HTR-8/SVneo (cell line): ENCODE measurements at places on chromosomes 5 and 9.

- peak; percentile 54 for DNase-seq
Measured at GRCh38 chr9:87725900-87726709, at the start of gene CTSL. Gene CTSL, plus strand, starts transcription at chr9:87726119. Its CDS starts 1,485 bp downstream, at chr9:87727604.

DNA sequence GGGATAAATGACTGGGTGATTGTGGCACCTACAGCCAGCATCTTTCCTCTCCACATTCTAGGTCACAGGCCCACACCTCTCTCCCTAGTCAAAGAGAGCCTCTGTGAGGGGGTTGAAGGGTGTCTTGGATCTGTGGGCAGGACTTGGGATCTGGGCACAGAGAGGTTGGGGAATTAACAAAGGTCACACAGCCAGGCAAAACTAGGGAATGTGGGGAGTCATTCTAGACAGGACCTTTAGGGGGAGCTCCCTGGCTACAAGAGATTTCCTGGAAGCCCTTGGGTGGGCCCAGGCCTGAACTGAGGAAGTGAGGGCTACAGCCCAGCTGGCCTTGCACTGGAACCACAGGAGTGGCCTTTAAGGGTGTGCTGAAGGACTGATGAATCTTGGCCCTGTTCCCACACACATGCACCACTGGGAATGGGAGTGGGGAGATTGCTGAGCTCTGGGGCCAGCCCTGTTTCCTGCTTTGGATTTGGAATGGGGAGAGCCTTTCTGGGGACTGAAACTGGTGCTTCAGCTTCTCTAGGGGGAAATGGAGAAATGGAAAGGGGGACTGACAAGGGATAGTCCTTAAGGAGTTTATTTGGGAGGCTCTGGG, 12.4 kb upstream of the CXXC5 start:
- DNase-seq, result peak; percentile 78

DNA sequence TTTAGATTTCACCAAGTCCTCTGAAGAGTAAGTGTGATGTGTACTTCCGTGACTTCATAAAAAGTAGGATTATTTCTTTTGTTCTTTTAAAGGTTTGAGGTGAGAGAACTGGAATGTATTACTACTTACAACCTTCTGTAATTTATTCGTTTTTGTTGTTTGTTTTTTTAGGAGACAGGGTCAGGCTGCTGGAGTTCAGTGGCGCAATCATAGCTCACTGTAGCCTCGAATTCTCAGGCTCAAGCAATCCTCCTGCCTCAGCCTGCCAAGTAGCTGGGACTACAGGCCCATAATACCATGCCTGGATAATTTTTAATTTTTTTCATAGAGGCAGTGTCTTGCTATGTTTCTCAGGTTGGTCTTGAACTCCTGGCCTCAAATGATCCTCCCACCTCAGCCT, 68.3 kb upstream of the RETREG1 start:
- no peak for DNase-seq

DNA sequence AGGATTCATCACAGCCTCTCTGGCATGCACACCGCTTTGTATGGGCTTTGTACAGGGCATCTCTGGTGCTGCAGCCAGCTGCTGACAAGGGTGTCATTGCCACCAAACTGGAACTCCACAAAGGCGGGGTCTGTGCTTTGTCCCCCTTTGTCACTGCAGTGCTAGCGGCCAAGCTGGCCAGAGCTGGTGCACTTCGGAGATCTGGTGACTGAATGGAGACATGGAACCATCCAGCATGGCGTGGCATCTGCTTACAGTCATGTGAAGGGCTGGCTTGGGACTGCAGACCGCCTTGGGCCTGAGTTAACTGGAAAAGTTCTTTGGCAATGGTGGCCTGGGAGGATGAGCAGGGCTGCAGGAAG, 18.7 kb upstream of the COL5A1 start:
- no peak for DNase-seq

DNA sequence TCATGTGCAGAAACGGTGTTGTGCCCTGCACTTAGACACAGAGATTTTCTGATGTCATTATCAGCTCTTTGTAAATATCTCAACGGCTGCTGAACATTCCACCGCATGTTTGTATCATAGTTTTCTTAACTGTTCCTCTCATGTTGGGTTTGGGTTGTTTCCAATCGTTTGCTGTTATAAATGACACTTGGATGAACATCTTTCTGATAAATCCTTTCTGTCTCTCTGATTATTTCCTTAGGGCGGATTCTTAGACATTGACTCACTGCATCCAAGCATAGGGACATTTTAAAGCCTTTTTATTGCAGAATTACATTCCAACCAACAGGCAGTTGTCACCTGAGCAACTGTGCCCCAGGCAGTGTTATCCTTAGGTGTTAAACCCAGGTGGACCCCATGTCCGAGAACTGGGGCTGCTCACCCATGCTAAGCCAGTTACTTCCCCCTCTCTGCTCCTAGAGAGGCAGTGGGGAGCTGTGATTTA, 28.5 kb downstream of the COL5A1 start:
- DNase-seq, result peak; percentile 60

- peak; percentile 24 for DNase-seq
Measured at GRCh38 chr9:27125030-27125429, 16.0 kb downstream of the TEK start.

DNA sequence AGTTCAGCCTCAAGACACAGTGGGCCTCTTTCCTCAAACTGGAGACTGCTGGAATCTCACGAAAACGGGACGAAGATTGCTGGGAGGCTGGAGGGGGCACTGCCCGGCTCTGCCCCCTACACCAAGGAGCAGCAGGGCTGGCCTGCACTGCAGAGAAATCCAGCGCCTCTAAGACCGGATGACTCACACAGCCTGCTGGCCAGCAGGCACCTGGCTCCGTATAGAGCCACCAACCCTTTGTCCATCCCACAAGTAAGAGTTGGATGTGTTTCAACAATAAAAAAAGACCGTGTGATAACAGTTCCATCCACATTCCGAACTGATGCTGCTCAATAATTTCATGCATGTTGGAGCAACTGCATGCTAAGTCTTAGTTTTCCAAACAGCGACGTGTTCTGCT, 11.5 kb downstream of the CCDC127 start:
- no peak for DNase-seq

DNA sequence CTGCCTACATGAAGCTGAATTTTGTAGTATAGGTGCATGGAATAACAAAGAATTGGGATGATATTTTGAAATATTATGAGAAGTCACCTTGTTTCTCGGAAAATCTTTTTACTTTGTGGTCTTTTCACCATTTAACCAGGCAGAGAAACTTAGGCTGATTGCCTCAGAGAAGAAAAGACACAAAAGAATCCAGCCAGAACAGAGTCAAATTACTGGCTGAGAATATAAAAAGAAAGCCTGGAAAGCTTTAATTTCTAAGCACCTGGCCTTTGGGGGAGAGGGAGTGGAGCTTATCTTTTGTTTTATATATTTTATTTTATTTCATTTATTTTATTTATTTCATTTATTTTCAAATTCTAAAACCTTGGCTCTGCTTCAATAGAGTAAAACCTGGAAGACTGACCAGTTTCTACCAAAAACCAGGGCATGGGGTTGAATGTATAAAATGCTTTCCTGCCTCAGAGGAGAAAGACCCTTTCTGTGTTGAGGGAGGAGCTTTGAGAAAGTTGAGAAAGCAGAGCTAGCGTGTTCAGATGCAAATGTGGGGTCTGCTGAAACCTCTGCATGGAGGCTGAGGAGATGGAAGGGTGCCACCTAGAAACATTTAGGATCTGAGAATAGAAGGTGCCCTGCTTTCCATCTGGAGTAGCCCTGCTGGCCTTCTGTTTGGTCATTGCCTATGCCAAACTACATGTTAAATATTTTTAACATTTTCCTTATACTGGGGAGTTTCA, 81.6 kb downstream of the NREP start:
- DNase-seq, result no peak

GRCh38 chr5:59174248-59174844, 591.5 kb downstream of the RAB3C start:
- DNase-seq, result peak; percentile 52

GRCh38 chr5:105767267-105767666, 1903.5 kb downstream of the EFNA5 start:
- no peak for DNase-seq

DNA sequence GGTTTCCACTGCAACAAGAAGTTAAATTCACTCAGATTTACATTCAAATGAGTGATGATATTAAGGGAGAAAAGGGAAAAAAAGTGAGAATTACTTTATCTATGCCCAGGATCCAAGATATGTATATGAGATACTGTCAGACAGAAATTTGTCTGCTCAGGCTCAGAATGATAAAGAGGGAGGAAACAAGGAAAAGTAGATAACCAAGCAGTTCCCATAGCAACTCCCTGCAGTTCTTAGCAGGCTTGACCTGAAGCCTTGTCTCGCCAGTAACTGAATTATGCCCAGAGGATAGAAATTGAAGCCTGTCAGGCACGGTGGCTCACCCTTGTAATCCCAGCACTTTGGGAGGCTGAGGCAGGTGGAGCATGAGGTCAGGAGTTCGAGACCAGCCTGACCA, 304.4 kb downstream of the TLE1 start:
- no peak for DNase-seq

DNA sequence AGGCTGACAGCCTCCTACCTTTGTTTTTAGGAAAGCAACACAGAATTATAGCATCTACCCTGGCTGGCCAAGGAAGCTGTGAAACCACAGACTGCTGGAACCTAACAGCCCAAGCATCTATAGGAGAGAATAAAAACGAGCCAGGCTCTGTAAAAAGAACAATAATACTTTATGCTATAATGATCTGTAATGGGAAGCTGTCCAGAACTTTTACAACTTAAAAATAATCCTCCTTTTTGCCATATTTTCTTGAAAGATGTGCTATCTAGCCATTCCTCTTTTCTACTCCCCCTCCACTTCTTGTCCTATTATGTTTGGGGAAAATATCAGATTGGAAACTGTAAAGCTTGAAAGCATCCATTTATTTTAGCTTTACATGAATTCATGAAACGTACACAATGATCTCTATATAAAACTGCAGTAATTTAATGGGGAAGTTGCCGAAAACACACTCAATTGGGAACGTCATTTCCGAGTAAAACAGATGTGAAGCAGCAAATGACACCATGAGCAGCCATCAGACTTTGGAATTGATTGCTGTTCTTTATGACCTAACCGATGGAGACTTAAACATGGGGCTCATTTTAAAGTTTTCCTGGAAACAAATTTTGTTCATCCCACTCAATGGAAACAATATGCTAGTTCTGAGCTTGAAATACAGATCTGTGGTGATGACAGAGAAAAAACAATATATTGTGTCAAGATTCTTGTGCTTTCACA, 450.3 kb upstream of the CLINT1 start:
- DNase-seq, result no peak

- no peak for DNase-seq
Measured at GRCh38 chr9:133701981-133702797, 36.0 kb downstream of the SARDH start.

GRCh38 chr5:168346417-168346816, 55.0 kb downstream of the WWC1 start:
- no peak for DNase-seq

DNA sequence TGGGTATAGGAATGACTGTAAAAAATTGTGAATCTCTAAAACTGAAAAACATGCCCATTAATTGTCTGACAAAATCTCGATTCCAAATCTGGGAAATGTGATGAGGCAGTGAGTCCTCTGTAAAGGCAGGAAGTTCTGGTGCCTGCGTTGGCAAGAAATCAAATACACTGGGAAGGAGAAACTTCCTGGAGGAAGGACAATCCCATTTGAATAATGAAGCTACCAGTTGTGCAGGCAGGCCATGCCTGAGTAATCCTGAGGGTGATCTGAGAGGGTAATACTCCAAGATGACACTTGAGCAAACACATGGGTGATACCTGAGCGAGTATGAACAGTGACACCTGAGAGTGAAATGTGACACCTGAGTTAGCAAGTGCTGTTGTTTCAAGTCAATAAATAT, 49.7 kb downstream of the KIF24 start:
- no peak for DNase-seq

- no peak for DNase-seq
Measured at GRCh38 chr5:171137768-171138525, 171.1 kb upstream of the TLX3 start.

DNA sequence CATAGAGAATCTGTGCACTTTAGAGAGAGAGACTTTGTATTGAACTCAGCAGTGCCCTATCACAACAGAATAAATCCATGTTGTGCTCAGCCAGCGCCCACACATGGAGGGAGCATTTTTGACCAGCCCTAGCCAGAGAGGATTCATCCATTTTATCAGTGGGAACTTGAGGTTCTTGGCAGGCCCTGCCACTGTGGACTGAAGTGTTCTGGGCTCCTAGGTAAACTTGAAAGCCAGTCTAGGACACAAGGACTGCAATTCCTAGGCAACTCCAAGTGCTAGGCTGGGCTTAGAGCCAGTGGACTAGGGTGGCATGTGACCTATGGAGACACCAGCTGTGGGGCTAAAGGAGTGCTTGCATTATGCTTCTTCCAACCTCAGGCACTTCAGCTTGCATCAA, 523.5 kb downstream of the CDH12 start:
- no peak for DNase-seq

- no peak for DNase-seq
Measured at GRCh38 chr5:119017994-119018393, 29.6 kb upstream of the DTWD2 start.

DNA sequence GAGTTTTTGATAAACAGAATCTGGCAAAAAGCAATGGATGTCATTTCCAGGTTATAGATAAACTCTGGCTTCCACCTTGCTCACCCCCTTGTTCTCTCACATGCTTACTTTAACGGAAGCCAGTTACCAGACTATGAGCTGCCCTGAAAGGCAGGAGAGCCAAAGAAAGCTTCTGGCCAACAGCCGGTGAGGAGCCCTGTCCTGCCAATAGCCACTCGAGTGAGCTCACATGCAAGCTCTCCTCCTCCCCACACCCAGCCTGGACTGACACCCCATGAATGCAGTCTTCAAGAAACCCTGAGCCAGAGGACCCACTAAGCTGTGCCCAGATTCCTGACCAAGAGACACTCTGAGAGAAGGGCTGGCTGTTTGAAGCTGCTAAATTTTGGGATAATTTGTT, 14.4 kb upstream of the SMIM15 start:
- DNase-seq, result no peak

DNA sequence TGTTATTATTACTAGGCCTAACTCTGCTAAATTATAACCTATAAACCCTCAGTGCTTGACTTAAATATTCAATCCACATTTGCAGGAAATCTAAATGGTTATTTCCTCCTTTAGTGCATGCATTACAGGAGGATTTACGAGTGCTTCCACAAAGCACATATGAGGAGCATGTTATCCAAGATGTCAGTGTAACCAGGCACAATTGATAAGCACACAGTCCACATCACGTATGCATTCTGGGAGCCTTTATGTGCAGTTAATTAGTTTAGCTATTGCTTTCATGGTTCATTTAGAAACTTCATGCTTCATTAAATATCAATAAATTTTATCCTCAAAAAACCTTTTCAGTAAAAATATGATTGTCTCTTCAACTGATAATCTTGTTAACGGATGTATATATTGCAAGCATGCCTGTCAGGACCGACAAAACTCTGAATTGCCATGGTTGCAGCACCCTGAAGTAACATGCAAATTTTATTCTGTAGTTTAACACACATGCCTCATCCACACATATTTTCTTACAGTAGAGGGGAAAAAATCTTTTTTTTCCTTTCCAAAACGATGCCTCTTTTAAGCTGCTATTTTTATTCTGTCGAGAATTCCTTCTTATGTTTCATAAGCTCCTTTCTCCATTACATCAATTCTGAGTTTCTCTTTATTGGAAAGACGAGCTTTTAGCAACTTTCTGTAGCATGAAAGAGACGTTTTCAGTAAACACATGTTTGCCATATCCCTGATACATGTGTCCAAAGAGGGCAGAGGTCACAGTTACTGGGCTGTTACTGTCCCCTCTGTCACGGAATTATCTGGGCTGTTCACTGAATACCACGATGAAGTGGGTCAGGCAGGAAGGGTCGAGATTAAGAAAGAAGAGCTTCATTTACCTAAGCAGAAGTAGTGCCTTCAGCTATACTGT, 142.0 kb downstream of the GLIS3 start:
- no peak for DNase-seq
